Cardiac muscle cell (in vitro differentiated cells and primary cell): ENCODE measurements at places on chromosomes 6 and 20.

DNA sequence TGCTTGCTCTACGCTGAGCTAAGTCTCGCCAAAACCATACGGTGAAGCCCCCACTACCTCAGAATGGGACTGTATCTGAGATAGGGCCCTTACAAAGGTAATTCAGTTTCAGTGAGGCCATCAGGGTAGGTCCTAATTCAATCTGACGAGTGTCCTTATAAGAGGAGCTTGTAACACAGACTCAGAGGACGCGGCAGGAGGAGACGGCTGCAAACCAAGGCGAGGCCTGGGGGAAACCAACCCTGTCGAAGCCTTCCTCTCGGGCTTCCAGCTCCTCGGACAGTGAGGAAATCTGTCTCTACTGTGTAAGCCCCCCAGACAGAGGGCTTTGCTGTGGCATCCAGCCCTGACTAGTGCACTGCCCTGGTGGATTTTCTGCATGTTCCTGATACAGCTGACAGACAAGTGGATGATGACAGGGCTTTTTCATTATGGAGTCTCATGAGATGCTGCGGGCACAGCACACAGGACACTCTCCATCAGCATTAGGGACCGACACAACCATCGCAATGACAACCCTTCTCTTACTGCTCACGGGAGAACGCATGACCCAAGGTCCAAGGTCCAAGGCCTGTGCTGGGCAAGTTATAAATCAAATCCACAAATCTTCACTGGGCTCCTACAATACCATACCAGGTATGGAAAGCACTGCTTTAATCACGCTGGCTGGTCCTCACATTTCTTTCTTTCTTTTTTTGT, 48.2 kb downstream of the SSR1 start:
- DNase-seq, result no peak

- DNase-seq, result no peak
Measured at GRCh38 chr20:25000268-25000801, 7.8 kb upstream of the APMAP start.

GRCh38 chr6:35216851-35217811, 3.4 kb downstream of the SCUBE3 start:
- no peak for DNase-seq

DNA sequence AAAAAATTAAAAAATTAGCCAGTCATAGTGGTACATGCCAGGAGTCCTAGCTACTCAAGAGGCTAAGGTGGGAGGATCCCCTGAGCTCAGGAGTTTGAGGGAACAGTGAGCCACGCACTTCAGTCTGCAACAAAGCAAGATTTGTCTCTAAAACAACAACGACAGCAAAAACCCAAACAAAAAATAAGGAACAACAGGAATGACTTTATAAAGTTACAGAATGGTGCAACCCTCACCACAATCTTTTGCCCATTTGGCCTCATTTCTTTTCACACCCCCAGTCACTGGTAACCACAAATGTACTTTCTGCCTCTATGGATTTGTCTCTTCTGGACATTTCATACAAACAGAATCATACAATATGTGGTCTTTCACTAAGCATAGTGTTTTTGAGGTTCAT, 16.7 kb upstream of the ZFAND3 start:
- DNase-seq, result no peak

GRCh38 chr6:115276881-115277565, 783.7 kb downstream of the FRK start:
- DNase-seq, result no peak

DNA sequence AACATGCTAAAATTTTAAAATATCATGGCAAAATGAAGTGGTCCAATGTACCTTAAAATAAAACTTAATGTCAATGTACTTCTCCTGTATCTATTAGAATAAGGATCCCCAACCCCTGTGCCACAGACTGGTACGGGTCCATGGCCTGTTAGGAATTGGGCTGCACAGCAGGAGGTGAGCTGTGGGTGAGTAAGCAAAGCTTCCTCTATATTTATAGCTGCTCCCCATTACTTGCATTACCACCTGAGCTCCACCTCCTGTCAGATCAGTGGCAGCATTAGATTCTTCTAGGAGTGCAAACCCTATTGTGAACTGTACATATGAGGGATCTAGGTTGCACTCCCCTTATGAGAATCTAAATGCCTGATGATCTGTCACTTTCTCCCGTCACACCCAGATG, 86.0 kb downstream of the SLC16A10 start:
- no peak for DNase-seq

DNA sequence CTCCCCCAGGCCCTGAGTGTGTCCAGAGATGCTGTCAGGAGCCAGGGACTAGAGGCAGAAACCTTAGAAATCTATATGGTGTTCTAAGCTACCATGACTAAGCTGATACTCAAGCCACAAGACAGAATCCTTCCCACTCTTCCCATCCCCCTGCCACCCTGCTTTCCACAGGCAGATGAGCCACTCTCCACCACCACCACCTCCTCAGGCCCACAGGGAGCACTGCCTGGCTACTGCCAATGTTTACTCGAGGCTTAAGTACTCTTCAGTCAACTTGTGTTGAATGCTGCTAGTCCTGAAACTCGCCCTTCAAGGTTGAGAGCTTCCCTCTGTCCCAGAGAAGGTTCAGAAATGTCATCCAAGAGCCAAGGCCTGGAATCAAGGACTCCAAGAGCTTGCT, 56.2 kb downstream of the CENPW start:
- DNase-seq, result no peak

DNA sequence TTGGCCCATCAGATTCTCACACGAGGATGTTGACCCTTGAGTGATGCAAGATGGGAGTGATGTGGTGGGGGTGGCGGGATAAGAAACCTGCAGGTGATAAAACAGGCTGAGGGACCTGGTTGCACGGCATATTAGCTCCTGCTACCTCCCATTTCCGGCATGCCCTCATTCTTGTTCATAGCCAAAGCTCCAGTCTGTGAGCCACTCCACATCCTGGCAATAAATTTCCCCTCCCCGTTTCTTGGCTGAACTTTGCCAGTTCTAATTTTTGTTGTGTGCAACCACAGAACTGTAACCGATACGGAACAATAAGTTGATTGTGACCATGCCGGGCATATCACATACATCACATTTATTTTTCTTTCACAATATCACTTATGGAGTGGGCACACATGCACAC, 41.6 kb upstream of the NFATC2 start:
- DNase-seq, result no peak

DNA sequence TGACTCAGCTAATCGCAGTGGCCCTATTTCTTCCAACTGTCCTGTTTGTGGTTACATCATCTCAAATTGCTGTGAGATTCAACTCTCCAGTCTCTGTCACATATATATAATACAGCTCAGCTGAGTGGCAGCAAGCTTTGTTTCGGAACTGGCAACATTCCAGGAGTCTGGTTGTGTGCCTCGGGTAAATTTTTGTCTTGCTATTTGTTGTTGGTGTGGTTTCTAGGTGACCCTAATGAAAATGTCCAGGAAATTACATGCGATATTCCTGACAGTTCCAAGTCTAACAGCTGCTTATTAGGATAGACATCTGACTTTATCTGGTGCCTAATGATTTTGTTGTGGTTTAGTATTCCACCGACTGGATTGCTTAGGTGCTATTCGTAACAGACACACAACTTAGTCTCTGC, 581.8 kb downstream of the CD109 start:
- DNase-seq, result peak; percentile 20

DNA sequence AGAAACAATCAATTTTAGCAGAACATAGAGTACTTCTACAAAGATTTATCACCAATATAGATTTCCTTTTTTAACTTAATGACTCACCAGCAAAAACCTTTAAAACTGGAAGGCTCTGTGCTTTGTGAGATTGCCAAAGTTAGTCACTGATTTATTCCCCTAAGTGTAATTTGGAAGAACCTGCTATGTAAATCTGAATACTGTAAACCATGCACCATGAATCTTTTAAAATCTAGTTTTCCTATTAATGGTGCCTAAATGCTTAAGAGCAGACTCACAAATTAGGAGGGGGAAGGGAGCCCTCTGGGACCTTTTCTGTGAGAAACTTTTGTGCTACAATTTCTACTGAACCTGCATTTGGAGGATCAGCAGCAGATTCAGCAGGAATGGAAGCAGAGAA, 57.8 kb upstream of the PNRC1 start:
- DNase-seq, result peak; percentile 69

- DNase-seq, result no peak
Measured at GRCh38 chr6:16909658-16910360, 148.5 kb upstream of the ATXN1 start.

DNA sequence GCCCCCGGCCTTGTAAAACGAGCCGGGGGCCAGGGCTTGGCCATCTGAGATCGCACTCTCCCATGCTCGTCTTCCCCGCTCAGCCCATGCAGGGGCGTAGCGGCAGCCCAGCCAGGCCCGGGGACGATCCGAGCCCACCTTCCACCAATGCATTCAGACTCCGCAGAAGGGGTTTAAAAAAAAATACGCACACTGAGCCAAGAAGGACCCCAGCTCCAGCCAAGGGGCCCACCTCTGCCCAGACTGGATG, 320 bp downstream of the GSTA4 start:
- peak; percentile 58 for DNase-seq

- peak; percentile 43 for DNase-seq
Measured at GRCh38 chr6:105359419-105360370, 43.2 kb downstream of the PREP start.

GRCh38 chr20:57936636-57937385, 227.0 kb upstream of the PMEPA1 start:
- no peak for DNase-seq

- no peak for DNase-seq
Measured at GRCh38 chr6:80457439-80457933, 351.0 kb downstream of the BCKDHB start.

- DNase-seq, result no peak
Measured at GRCh38 chr6:169185692-169186485, 67.8 kb downstream of the THBS2 start.
